Epithelial cell of proximal tubule (primary cell): ENCODE measurements at places on chromosomes 5 and 9. TPM values are rescaled to one million over a fixed set of nuclear protein-coding genes. Genes with fewer than 3 reads are reported as not detected.
A peak's percentile ranks its signal among the peaks of the same experiment; 100 is the strongest.

DNA sequence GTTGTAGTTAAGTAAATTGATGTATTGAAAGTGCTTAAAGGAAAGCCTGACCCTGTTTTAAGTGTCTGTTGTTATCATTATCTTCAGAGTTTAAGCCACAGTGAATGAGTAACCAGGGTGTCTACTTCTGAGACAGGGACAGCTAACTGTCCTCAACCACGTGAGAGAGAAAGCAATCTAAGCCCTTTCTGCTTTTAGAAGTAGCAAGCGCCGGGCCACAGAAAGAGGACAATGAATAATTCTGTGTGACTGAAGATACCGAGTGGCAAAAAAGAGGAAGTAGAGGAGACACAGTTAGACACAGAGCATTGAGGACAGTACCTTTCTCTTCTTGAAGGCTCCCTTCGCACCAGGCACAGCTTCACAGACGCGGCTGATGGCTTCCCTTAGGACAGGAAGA lies 86.3 kb downstream of the S1PR3 start:
- no peak for DNase-seq

GRCh38 chr5:170571875-170572852 lies 68.3 kb downstream of the KCNIP1 start:
- peak; percentile 64 for DNase-seq

DNA sequence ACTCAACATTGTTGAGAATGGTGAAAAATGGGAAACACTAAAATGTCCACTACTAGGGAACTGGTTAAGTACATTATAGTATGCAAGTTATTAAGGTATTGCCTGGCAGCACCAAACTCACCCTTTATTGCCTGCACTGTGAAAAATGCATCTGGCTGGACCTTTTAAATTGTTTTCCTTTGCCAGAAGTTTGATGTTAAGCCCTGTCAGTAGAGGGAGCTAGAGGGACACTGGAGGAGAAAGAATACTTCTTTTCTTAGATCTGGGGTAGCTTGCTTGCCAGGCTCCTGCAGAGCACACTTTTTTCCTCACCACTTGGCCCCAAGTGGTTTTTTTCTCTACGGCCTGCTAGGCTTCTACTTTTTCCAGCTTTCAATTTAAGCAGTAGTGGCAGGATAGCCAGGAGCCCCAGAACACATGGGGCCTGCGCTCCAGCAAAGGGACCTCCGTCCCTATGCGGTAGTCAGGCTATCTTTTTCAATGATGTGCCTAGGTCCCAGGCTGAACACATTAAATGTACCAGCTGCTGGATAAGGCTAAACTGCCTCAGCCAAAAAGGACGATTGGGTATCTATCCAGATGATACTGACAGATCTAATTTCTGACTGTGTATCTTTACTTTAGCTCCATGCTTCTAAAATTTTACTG lies 8.0 kb upstream of the HABP4 start:
- no peak for DNase-seq

- DNase-seq = peak; percentile 10
These were observed 49.1 kb downstream of the HOMER1 start for GRCh38 chr5:79464695-79465332.

DNA sequence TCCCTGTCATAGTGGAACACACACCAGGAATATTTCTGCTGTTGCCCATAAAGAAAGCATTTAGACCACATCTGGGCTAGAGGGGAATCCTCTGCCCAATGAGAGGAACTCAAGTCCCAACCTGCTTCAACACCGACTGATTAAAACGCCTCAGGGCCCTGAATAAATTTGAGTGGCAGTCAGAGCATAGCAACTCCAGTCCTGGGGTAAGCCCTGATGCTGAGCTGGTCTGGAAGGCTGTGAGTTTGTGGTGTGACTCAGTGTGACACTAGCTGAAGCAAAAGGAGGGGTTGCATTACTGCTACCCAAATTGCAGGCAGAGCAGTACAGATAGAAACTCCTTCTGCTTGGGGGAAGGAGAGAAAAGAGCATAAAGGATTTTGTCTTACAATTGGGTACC lies 148.3 kb downstream of the PRDM9 start:
- no peak for DNase-seq

DNA sequence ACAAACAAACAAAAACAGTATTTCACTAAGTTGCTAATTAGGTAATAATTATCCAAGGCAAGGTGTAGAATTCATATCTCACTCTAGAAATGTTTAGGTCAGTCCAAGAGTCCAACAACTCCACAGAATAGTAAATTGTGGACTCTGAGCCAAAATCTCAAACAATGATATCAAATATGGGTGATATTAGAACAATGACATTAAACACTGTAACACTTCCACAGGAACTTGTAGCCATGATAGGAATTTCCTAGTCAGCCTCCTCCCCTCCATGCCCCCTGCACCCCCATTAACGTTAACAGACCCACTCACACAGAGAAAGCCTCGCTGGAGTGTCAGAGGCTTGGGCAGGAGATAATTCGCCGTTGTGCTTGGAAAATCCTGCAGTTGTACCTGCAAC lies 305.0 kb upstream of the PIK3R1 start:
- no peak for DNase-seq

- no peak for DNase-seq
These were observed 1917.9 kb downstream of the EFNA5 start for GRCh38 chr5:105752801-105753200.

- no peak for DNase-seq
These were observed 53.0 kb downstream of the YIPF5 start for GRCh38 chr5:144117412-144117811.

GRCh38 chr9:137025517-137025966 lies 2.5 kb downstream of the ABCA2 start:
- DNase-seq = no peak

- DNase-seq = peak; percentile 52
These were observed 49.5 kb upstream of the SPINK5 start for GRCh38 chr5:148014276-148014675.

- no peak for DNase-seq
These were observed 1329.0 kb upstream of the WWC1 start for GRCh38 chr5:166962461-166962860.

DNA sequence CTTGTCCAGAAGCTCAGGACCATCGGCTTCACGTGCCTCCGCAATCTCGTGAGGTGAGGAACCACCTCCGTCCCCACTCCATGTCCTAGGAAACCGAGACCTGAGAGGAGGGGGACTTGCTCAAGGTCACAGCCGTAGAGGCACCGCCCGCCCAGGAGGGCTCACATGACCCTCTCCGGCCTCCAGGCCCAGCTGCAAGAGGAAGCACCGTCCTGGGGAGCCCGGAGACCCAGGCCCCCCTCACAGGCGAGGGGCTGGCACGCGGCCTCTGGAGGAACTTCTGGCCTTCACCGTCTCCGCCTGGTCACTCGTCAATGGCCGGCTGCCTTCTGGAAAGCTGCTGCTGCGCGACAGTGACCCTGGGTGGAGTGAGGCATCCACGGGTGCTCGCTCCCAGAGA lies 24.2 kb downstream of the FAM78A start:
- no peak for DNase-seq

DNA sequence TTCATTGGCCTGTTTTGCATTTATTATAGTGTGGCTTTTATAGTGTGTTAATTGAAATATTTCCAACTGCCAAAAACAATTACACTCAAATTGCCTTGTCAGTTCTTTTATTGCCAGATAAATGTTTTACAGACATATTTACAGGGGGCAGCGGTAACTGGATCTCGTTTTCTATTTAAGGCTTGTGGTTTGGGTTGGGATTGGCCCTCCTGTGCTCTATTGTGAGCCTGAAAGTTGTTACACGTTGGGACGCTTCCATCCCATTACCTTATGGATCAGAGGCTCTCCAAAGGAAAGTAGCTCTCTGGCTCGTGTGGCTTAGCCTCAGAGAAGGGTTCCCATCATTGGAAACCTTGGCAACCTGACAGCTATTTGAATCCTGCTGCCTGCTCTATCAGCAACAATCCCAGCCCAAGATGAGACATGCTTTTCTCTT lies 20.8 kb downstream of the DNAI1 start:
- no peak for DNase-seq

DNA sequence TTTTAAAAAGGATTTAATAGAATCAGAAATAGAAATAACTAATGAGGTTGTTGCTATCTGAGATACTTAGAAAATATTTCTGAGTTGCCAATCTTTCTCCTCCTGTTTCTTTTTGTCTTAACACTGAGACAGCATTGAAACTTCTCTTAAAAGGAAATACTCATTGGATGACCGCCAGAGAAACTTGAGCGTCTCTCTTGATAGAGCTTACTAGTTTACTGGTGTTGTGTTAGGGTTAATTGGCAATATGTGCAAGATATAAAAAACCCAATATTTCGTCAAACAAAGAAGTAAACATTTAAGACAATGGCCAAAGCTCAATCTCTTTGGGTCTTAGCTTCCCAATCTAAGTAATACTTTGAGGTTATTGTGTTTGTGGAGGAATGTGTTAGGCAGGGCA lies 176.4 kb upstream of the CHD1 start:
- no peak for DNase-seq

- no peak for DNase-seq
These were observed 290.2 kb upstream of the MAP3K1 start for GRCh38 chr5:56525113-56525512.

- no peak for DNase-seq
These were observed 225.7 kb downstream of the TLR4 start for GRCh38 chr9:117929868-117930267.

DNA sequence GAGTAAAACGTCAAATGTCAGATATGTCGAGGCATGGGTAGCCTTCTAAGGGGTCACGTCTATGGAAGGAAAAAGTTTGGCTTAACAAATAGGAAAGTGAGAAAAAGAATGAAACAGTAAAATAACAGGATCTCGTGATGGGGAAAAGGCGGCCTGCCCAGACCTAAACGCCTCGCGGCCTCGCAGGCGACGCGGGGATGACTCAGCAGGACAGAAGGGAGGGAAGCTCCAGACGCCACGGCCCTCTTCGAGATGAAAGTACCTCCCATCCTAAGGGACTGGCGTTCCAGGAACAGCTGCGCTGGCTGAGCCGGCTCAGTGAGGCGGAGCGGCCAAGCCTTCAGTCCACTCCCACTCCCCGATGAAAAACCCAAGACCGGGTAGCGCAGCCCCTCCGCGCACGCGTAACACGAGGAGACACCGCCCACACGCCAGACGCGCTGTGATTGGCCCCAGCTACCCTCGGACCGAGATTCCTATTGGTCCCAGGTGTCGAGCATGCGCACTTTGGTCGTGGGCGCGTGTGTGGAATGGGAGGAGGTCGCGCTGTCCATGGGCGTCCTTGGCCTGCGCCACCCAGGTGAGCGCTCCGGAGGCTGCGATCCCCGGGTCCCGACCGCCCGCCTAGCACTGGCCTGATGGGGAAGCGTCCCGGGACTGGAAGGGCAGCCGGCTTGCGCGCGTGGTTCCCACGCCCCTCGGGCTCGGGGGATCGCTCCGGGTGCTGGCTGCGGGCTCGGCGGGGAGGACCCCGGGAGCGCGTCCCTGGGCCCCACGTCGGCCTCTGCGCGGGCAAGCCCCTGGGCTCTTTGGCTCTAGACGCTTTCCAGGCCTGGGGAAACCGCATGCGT lies 588.5 kb downstream of the MTRR start:
- peak; percentile 57 for DNase-seq

- DNase-seq = peak; percentile 37
These were observed 1.7 kb downstream of the CAMSAP1 start for GRCh38 chr9:135905380-135906258.

DNA sequence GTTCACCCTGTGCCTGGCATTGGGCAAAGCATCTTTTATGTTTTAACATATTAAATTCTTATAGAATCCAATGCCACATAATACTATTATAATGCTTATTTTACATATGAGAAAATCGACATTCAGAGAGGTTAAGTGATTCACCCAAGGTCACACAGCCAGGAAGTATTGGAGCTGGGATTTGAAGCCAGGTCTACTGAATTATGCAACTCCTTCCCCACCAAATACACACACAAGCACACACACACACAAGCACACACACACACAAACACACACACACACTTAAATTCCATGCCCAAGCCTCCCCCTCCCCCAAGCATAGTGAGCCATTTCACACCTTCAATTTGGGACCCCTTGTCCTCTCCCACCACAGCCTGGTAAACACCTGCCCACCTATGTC lies 37.4 kb downstream of the UBE2QL1 start:
- no peak for DNase-seq

- no peak for DNase-seq
These were observed 14.6 kb upstream of the LMX1B start for GRCh38 chr9:126599047-126599650.

GRCh38 chr9:10835791-10836463 lies 223.1 kb upstream of the PTPRD start:
- DNase-seq = no peak

DNA sequence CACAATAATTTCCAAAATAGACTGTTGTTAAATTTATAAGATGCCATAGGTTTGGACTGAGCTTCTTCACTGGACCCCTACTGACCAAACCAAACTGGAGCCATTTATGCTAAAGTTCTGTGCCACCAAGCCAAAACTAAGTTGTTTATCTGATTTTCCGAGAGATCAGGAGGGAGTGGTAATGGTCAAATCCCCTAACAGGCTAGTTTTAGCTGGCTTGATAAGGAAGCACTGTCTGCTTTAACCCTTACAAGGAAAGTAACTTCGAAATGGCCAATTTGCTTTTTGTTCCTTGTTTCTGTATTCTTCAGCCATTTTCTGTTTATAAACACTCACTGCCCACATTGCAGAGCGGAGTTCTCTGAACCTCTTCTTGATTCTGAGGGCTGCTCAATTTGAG lies 246.8 kb upstream of the TUT7 start:
- no peak for DNase-seq

DNA sequence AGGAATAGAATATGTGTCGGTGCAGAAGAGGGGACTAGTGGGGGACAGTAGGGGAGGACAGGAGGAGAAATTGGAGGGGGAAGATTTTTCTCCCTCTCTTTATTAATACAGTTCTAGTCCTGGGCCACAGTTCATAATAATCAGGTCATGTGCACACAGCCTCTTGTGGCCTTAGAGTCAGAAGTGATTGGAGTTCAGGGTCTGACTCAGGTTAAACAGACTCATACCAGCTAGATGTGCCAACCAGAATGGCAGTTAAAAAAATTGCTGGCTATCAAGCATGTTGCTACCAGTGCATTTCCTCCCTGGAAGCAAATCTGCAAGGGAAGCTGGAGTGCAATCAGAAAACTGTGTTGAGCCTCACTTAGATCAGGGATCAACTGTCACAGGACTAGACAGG lies 132.7 kb upstream of the MAP1B start:
- DNase-seq = no peak

GRCh38 chr5:132266031-132266835 lies 8.7 kb downstream of the PDLIM4 start:
- no peak for DNase-seq

GRCh38 chr9:98330831-98331230 lies 75.4 kb upstream of the TBC1D2 start:
- DNase-seq = no peak

DNA sequence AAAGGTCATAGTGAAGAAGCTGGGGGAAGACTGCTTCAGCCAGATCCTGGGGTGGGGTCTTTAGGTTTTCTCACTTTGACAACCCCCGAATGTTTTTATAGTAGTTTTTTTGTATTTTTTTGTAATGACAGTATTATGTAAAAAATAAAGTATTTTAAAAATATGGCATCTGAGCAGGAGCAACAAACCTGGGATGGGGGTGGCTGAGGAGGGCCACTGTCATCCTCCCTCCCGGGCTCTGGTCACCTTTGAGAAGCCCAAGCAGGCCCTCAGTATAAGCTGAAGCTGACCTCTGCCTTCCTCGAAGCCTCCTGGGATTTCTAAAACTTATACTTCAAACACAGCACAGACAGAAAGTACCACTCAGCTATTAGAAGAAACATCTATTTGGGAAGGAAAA lies 8.7 kb downstream of the DNAJB5 start:
- DNase-seq = no peak

The EDIL3 gene
- 77.3 and 80.1 TPM in 2 replicates for total RNA-seq

The CDH18 gene
- not detected in 2 replicates for total RNA-seq

The CDC20B gene
- not detected in 2 replicates for total RNA-seq

The PLK2 gene
- total RNA-seq = 437 and 613 TPM in 2 replicates

The NR2F1 gene
- total RNA-seq = 12.6 and 14.8 TPM in 2 replicates

The FSTL4 gene
- total RNA-seq = not detected in 2 replicates

The IL9 gene
- total RNA-seq = not detected in 2 replicates

The STC2 gene
- total RNA-seq = 41.6 and 50.6 TPM in 2 replicates

The ESM1 gene
- 0.35 and 0.36 TPM in 2 replicates for total RNA-seq
